Non-pigmented ciliary epithelial cell (primary cell): ENCODE measurements at places on chromosomes 13 and 19.

DNA sequence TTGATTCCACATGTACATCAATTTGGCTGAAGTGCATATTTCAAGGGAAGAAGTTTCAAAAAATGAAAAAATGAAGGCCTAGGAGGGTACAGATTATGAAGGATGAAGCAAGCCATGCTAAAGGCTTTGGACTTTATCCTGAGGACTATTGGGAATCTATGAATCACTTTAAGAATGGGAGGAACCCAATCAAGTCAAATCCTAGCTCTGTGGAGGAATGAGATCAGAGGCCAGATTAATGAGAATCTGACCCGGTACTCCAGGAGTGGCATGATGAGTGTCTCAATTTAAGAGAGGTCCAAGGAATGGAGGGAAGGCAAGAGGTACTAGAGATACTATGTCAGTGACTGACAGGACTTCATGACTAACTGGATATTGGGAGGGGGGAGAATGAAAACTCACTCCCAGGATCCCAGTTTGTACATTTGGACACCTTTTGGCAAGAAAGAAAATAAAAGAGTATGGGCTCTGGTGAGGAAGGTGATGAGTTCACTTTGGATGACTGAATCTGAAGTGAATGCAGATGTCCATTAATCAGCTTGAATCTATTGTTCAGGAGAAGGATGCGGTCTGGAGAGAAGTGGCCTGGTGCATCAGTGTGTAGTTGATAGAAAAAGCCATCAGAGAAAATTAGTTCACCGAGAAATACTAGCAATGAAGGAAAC lies 349.0 kb downstream of the EFNB2 start:
- no peak for DNase-seq

DNA sequence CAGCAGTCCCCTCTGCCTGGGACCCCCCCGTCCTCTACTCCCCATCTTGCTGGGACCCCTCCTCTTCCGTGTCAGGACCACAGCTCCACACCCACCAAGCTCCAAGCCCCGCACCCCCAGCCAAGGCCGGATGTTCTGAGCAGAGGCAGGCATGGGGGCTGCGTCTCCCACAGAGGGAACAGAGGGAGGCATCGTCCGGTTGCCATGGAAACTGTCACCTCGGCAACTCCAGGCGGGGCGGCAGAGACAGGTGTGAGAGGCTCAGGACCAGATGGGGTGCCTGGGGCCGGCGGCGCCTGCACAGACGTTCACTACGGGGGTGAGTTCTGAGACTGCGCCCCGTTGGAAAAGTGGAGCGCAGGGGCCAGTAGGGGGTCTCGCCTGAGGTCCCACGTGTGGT lies 5.4 kb downstream of the RNU6-9 start:
- DNase-seq = no peak

- DNase-seq = no peak
These were observed 451.0 kb upstream of the SLC10A2 start for GRCh38 chr13:103517066-103517767.

GRCh38 chr19:55554302-55554701 lies 9.0 kb upstream of the SBK3 start:
- DNase-seq = no peak

DNA sequence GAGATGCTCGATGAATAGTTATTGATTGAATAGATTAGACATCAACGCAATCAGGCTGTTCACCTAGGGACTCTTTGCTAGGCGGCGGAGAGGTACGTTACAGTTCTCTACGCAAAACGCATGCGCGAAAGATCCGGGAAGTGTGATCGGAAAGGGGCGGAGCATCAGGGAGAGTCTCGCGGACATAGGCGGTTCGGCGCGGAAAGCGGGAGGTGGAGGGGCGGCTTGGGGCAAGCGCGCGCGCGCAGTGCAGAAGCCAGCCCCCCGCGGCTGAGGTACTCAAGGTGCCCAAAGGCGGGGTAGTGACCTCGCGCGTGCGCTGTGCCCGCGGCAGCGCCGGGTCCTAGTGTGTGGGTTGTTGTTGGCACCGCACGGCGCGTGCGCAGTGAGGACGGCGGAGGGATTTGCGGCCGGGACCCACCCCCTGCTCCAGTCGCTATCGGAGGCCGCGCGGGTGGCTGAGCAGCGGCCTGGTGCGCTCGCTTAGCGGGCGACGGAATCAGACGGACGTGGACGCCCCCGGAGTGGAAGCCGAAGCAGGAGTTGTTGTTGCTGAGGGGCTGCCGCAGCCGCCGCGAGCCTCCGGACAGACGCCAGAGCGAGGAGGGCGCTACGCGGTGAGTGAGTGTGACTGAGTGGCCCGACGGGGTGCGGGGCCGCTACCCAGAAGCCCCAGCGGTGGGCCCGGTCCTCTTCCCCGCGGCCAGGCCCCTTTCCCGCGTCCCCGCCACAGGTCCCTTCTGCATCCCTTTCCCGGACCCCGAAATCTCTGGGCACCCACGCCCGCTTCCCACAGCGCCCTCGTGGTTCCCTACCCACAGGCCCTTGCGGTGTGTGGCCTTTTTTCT lies at the start of gene SNRNP70:
Gene SNRNP70, plus strand, starts transcription at position 432 of the 848 bp plus-strand sequence. CDS start 964 bp downstream, outside the sequence.
- DNase-seq = peak; percentile 94

DNA sequence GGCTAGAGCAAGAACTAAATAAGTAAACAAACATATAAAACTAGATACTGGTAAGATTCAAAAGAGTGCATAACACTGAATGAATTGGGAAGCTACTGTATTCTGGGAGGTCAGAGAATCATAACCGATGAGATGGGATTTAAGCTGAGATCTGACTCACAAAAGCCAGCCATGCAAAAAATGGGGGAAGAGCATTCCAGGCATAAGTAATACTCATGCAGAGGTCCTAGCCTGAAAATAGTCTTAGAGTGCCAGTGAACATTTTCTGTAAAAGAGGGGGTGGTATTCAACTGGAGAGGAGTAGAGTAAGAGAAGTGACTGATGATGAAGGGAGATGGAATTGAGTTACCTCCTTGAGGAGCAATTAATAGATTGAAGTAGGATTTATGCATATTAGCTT lies 872.0 kb upstream of the GPC6 start:
- DNase-seq = peak; percentile 20

GRCh38 chr19:5091018-5091683 lies 122.2 kb downstream of the KDM4B start:
- DNase-seq = no peak

GRCh38 chr13:51786425-51787265 lies 17.3 kb downstream of the DHRS12 start:
- no peak for DNase-seq

GRCh38 chr13:20231839-20232555 lies at the start of gene GJB6:
TSS of gene GJB6 (minus strand) at chr13:20232319. CDS start at chr13:20223480, 8,839 bp downstream.
- no peak for DNase-seq

GRCh38 chr19:47651132-47651531 lies 42.2 kb downstream of the BICRA start:
- DNase-seq = no peak

GRCh38 chr19:49533551-49534488 lies 6.0 kb downstream of the RCN3 start:
- DNase-seq = no peak

GRCh38 chr13:88068975-88069374 lies 397.8 kb downstream of the SLITRK5 start:
- DNase-seq = no peak

DNA sequence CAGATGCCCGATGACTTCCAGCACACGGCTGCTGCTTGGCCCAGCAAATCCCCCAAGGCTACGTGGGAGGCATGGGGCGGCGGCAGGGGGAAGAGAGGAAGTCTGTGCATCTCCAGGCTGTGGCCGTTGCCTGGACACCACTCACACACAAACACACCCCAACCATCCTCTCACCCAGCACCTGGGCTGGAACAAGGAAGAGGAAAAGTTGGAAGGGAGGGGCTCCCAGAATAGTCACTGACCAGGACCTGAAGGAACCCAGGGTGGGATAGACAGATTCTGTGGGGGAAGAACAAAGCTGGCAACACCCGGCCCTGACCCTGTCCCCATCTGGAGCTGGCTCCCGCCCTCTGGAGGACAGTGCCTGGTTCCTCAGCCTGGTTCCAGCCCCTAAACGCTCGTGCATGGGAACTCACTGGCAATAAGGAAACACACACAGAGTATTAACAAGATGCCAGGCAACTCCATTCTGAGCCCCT lies 11.2 kb downstream of the PPP6R1 start:
- DNase-seq = no peak

- no peak for DNase-seq
These were observed 34.2 kb downstream of the SACS start for GRCh38 chr13:23399347-23399746.

GRCh38 chr19:920051-920864 lies 3.1 kb downstream of the KISS1R start:
- no peak for DNase-seq

GRCh38 chr19:50457300-50457699 lies 19.0 kb upstream of the EMC10 start:
- DNase-seq = no peak

DNA sequence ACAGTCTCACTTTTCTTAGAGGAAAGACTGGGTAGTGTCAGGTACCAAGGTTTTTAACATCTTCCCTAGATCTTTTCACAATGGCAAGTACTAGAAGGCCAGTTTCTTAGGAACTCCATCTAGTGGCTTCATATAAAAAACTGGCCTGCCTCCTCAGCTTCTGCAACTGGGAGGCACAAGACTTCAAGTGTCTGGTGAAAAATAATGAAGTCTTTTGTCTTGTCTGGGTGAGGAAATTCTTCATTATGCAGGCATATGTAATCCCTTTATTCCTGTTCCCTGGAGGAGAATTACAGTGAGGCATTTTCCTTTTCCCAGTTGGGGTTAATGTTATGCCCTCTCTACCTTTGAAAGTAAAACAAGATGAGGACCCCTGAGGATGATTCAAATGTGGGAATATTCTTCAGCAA lies 300.5 kb downstream of the NALCN start:
- DNase-seq = no peak

DNA sequence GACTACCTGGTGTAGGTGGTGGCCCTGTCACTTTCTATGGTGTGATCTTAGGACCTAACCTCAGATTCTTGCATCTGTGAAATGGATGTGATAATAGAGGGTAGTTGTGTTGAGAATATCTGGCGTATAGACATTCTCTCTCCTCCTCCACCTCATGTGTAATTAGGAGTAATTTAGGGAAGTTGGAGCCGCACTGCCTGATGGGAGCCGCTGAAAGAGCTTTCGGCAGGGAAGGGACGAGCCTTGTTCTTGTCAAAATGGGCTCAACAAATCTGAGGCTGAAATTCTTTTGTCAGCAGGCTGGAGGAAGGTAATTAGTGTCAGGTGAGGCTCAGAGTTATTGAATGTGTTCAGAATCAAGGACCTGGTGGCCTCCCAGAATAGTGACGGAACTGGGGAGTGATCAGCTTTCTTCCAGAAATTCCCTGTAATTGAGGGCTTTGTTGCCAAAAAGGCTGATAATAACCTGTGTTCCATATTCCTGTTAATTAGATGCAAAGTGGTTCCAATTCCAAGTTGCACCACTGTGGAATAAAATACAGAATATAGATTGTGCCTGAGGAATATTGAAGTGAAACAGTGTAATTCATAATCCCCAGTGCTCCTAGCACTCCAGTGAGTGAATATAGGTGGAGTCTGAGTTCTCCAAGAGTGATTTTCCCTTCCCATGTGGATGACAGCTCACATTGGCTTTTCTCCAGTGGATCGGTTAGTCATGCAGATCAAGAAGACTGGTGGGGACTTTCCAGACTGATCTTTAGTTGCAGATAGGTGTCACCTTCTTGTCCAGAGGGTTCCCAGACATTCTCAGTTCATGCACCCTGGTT lies 47.5 kb downstream of the SPATA13 start:
- peak; percentile 60 for DNase-seq

DNA sequence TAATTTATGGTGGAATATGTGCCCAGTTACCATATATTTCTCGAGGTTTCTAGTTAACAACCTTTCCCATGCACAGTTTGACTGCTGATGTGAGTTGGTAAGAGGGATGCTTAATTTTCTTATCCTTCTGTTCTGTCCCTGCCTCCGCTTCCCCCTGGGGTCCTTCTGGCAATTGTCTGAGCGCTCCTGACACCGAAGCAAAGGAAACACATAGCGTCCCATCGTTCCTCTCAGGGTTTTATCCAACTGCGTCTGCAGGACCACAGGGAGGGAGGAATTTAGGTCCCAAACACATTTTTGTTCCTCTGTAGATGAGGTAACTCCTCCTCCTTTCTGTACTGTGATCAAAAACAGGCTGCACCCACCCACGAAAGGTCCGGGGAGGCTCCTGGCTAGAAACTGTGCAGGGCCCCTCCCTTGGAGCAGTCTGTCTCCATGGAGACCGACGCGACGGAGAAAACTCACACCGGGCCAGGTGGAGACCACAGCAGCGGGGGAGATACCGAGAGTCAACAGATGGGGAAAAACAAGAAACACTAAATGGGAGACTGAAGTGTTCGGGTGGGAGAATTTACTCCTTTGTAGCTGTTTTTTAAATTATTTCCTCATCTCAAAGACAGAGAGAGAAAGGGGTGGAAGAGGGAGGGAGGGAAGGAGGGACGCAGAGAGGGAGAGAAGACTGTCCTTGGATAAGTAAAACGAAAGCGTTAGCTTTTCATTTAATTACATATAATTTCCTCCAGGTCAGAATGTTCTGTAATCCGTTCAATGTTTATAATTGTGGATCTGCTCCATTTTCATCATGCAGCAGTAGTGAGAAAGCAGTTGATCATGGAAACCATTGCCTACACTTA lies 191.8 kb upstream of the NBEA start:
- no peak for DNase-seq

- DNase-seq = peak; percentile 3
These were observed 458.6 kb downstream of the DCT start for GRCh38 chr13:94020833-94021232.

DNA sequence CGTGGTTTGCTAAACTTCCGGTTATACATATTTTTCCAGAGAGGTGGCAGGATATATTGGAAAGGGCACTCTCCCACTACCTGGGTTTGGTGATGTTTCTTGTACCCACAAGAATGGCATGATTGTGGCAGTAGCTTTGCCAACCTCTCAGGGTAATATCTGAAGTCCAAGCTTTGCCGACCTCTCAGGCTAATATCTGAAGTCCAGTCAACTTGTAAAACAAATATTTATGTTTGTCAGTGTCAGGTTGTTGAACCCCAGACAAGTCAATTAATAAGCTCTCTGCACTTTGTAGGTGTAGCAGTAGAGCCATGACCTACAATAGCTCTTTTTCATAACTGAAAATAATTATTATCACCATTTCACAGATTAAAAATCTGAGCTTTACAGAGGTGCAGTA lies 167.0 kb downstream of the POU4F1 start:
- DNase-seq = no peak

DNA sequence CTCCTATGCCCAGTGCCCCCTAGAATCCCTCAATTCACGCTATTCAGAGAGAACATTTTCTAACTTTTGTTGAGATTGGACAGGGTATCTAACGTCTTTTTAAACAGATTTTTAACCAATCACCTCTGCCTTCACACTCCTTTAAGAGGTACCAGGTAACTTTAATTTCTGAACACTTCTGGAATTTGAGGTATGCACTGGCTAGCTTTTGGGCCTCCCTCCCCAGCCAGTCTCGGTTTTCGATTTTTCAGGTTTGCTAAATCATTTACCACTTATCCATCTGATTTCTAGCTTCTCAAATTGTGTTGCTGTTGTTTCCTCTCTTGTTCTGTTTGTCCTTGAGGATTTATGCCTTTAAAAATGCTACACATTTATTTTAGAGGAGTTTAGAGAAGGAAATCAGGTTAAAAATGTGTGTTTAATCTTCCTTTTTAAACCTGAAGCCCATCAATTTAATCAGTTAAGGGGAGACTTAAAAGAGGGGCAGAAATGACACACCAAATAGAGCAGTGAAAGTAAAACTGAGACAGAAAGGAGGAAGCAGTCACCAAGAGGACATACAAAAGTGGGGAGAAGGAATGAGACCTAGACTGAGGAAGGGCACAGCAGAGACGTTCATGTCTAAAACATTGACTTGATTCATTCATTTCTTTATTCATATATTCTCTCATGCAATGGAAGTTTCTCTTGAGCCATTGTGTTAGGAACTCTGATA lies 139.6 kb upstream of the HTR2A start:
- DNase-seq = no peak
